NCI-H446 (cell line): ENCODE measurements at places on chromosomes 6 and 20.

DNA sequence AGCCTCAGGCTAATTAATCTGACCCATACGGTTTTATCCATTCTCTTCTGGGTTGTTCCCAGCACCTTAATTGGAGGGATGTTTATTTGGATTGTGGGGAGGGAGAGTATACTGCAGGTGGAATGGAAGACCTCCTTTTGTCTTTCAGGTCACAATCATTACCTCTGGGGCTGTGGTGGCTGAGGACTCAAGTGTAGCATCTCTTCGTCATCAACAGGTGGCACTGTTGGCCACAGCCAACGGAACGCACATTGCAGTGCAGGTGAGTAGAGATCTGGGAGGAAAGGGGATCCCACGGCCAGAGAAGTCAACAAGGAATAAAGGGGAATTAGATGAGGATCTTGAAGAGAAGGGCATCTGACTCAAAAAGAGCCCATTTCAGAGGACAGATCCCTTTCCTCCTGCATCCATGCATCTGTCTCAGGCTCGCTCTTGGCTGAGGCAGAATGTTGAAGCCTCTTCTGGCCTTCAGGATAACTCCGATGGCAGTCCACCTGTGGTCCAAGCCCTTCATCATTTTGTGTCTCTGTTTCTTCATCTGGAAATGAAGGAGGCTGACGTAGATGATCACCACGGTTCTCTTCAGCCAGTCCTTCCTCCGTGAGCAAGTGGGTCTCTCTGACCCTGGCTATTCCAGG is 3.2 kb upstream of the DEF6 start:
- DNase-seq, result no peak

DNA sequence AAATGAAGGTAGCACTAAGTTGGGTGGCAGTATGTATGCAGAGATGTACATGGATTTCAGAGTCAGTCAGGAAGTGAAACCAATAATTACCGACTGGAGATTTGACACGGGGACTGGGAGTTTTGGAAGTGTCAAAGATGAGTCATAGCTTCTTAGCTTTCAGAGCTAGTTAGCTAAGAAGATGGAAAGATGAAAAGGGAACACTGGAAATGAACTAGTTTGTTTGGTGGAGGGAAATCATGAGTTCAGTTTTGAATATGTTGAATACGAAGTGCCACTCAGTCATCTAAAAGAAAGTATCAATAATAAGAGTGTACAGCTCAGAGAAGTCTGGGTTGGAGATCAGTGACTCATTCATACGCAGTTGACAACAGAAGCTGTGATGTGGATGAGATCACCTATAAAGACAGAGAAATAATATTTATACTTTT is 7.5 kb downstream of the ESF1 start:
- DNase-seq, result no peak

GRCh38 chr6:167031082-167031709 is 32.0 kb downstream of the CEP43 start:
- no peak for DNase-seq

- DNase-seq, result no peak
Observed at GRCh38 chr6:79783670-79784394, 152.7 kb downstream of the SH3BGRL2 start.

- DNase-seq, result no peak
Observed at GRCh38 chr6:75337835-75338580, 53.4 kb upstream of the TMEM30A start.

DNA sequence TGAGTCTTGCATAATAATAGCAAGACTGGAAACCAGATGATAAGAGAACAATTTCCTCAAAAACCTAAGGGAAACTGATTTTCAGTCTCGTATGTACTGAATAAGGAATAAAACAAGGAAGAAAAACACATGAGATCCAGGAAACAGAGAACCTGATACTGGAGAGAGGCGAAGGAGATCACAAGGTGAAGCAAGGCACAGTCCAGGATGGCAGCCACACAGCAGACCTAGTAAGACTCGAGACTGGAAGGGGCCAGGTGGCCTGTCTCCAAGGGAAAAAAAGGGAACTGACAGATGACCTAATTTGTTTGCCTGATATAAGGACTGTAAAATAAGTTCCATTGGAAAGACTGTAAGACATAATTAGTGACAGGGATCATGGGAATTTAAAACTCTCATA is 71.1 kb downstream of the TASP1 start:
- DNase-seq, result no peak

DNA sequence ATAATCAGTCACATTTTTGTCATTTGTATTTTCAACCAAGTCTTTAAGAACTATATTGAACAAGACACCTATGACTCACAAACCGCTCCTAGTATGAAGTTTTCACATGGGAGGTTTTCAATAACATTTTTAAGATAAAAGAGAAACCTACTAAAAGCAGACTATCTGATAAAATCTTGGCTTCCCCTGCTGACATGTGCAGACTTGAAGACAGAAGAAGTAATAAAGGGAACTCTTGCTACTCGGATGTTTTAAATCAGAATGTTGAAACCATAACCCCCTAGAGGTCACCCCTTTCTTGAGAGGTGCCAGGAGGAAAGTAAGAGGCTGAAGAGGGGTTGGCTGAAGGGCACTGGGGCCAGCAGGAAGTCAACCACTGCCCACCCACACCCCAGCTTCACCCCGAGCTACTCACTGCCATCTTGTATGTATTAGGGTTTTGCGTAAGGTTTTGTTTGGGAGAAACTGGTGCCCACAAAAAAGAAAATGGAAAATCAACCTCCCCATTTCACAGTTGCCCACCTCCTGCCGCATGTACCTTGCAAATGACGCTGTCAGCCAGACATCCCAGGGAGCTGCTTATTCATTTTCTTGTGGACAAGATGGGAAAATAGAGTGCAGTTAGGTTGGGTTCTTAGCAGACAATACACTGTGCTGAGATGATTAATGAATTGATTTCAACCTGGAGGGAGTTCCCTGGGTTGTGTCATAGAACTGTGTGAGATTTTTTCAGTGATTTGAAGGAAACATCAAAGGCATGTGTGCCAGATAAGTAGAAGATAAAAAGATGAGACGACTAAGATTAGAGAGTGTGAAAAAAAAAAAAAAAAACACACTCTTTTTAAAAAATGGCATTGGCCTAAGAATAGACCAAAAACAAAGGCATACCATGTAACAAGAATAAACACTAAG is 83.2 kb upstream of the TAB2 start:
- DNase-seq, result no peak

- DNase-seq, result no peak
Observed at GRCh38 chr20:63496596-63497120, 2.2 kb downstream of the EEF1A2 start.

- DNase-seq, result no peak
Observed at GRCh38 chr20:5316188-5317158, at the start of gene PROKR2. Gene PROKR2, minus strand, starts transcription at chr20:5316954. Its CDS starts 2,585 bp downstream, at chr20:5314369.

DNA sequence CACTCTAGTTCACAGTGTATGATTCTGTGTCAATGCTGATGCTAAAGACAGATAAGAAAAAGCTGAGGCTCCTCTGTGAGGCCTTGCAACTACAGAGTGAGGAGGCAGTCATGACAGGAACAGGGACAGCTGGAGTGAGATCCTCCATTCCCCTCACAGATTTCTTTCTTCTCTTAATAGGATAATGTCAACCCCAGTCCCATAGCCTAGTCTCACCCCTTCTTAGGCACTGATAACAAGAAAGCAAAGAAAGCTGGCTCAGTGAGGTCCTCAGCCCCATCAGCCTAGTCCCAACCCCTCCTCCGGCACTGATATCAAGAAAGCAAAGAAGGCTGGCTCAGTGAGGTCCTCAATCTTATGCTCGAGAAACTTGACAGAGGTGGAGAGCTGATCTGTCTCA is 2.1 kb upstream of the PTCHD4 start:
- no peak for DNase-seq

DNA sequence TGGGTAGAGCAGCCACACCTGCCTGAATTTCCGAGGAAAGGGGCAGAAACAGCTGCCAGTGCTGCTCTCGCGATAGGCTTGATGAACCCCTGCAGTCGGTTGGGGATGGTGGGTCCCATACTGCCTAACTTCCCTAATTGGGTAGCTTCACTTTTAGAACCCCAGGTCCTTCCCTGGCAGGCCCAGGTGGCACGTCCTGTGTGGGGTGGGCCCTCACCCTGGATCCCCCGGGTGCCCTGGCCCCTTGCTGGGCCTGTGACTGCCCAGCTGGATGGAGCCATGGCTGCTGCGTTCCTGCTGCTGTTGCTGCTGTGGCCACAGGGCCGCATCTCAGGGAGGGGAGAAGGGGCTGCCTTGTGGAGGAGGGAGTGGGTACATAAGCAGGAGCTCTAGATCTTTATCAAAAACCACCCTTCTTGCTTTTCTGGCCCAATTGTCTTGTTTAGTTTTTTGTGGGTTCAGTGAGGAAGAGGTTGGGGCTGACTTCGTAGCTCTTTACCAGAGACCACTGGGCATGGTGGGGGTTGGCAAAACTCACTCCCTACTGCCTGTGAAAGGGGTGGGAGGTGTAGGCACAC is 19.2 kb downstream of the TREML4 start:
- DNase-seq, result no peak

GRCh38 chr6:161058741-161059140 is 67.2 kb downstream of the MAP3K4 start:
- no peak for DNase-seq

- no peak for DNase-seq
Observed at GRCh38 chr6:85451565-85452306, 1.9 kb downstream of the NT5E start.
